Adrenal gland (tissue), 19 donors: ENCODE measurements at places on chromosomes 4 and X.

- DNase-seq: no peak
These were observed 30.4 kb downstream of the CLDN34 start for GRCh38 chrX:9997524-9997923.

DNA sequence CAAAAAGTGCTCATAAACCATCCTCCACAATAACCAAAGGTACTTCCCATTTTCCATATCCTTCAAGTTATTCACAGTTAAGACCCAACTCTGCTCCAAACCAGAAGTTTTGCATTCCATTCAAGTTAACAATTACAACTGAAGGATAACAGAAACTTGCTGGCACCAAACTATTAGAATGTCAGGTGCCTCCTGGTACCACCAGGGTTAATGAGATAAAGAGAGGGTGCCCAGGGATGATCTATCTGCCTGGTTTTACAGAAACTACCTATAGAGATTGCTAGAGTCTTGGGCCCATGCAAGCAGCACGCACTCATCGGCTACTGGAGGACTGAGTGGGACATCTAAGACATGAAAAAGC is 114.6 kb downstream of the RBM47 start:
- no peak for DNase-seq

- no peak for DNase-seq
These were observed 81.0 kb upstream of the STIM2 start for GRCh38 chr4:26779674-26780073.

- no peak for DNase-seq
These were observed 40.2 kb upstream of the TET2 start for GRCh38 chr4:105106426-105106825.

- DNase-seq: no peak
These were observed 56.9 kb downstream of the OTC start for GRCh38 chrX:38409289-38409688.
